NCI-H1092 treated with DMSO at 0.1 percent for 48 hours (cell line): ENCODE measurements at places on chromosomes 7 and 10.

DNA sequence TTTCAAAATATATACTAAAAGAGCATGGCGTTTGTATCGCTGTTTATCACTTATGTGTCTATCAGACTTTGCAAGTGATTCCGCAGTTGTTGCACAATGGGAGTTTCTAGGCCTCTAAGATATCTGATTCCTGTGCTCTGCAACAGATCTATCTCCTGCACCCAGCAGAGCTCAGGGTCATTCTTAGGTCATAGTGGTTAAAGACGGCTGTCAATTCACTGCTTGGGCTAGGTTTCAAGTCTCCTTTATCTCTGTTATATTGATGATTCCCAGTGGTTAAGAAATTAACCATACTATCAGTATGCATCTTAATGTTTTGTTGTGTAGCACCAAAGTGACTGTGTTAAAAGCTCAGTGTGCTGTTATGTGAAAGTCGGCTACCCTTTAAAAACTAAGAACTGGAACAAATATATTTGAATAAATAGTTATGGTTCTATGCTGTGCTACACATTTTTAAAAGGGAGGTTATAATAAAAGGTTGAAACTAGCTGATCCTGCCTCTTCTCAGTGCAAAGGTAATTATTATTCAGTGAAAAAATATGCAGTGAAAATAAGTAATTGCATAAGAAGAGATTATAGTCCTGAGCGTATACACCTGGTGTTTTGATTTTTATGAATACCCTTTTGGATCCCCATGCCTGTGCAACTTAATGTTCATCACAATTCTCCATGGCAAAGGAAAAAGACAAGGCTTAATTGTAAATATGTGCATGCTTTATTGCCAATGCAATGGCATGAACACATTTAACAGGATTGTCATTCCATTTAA, 24.0 kb downstream of the HOXA1 start:
- DNase-seq: peak; percentile 40

DNA sequence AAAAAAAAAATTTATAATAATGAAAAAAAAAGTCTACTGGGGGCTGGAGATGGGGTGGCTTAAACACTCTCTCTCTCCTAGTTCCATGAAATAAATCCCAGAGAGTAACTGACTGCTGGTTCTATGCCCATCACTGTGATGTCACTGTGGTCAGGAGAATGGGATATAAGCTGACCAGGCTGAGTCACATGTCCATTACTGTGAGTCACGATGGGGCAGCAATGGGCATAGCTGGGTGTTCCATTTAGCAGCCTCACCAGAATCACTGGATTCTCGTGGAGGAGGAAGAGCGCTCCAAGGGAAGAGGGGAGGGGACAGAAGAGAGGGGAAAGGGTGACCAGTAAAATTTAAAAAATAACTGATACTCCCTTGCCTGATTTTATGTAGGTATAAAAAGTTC, 37.1 kb downstream of the MASTL start:
- DNase-seq: no peak

- no peak for DNase-seq
These were observed 9.2 kb downstream of the IKZF5 start for GRCh38 chr10:122999347-122999746.

GRCh38 chr7:46752881-46753366, 829.0 kb downstream of the TNS3 start:
- DNase-seq: no peak

GRCh38 chr7:99514050-99514449, 9.6 kb downstream of the ZKSCAN5 start:
- DNase-seq: no peak

GRCh38 chr7:94400022-94400421, 5.3 kb downstream of the COL1A2 start:
- no peak for DNase-seq

GRCh38 chr7:33837356-33837851, 67.9 kb upstream of the BMPER start:
- no peak for DNase-seq

DNA sequence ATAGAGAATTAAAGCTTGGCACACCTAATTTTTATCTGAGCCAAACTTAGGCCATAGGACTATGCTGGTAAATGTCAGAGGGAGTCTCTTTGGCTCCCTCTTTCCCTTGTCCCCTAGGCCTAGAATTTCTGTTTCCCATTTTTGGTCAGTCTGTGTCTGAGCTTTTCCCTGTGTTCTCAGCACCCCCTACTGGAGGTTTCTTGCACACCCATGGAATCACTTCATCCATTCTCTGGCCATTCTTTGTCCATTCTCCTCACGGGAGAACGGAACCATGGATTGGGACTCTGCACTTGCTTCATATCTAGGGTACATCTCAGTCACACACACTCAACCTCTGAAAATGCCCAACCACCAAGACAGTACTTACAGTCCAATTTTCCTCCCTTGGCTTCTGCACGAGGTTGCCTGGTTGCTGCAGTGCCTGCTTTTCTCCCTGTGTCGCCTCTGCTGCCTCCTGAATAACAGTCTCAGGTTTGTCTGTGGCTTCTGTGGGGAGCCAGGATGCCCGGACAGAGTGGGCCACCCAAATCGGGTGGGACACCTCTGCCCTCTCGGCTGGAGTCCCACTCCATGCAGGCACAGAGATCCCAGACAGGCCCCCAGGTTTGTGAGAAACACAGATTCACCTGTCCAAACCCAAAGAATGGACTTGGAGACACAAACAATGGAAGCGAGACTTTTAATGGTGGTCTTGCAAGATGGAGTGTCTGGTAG, 35.1 kb upstream of the DNAH11 start:
- peak; percentile 4 for DNase-seq

GRCh38 chr10:94846204-94846603, 83.7 kb downstream of the CYP2C19 start:
- no peak for DNase-seq

- DNase-seq: no peak
These were observed 3.5 kb downstream of the ELMO1 start for GRCh38 chr7:37445064-37445723.

GRCh38 chr7:55117286-55117685, 98.5 kb downstream of the EGFR start:
- DNase-seq: no peak

- no peak for DNase-seq
These were observed 57.7 kb downstream of the PRTFDC1 start for GRCh38 chr10:24894728-24895127.

GRCh38 chr10:125002423-125003145, 60.7 kb downstream of the ZRANB1 start:
- no peak for DNase-seq

GRCh38 chr10:26621889-26622711, 75.4 kb upstream of the PDSS1 start:
- DNase-seq: no peak

DNA sequence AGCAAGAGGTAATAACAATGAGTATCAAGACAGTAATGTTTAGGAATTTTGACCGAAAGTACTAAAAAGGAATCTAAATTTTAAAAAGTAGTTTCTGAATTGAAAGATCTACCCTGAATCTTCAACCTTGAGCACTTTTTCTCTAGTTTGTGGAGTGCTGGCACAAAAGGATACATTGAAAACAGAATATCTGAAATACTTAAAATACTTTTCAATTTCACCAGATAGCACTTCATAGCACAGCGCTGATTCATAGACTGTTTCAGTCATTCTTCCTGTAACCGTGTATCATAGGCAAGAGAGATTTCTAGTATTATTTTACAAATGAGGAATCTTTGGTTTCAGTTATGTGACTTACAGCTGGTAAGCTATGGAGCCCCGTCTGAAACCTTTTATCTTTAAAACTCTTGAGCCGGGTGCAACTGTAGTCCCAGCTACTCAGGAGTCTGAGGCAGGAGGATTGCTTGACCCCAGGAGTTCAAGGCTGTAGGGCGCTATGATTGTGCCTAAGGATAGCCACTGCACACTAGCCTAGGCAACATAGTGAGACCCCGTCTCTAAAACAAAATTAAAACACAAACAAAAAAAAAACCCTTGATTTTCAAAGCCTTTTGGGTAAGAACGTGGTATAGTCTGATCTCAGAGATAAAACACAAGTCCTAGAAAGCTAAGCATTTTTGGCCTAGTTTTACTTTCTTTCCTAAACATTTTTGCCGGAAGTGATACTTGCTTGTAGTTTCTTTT, 35.1 kb downstream of the FHIP2A start:
- no peak for DNase-seq

DNA sequence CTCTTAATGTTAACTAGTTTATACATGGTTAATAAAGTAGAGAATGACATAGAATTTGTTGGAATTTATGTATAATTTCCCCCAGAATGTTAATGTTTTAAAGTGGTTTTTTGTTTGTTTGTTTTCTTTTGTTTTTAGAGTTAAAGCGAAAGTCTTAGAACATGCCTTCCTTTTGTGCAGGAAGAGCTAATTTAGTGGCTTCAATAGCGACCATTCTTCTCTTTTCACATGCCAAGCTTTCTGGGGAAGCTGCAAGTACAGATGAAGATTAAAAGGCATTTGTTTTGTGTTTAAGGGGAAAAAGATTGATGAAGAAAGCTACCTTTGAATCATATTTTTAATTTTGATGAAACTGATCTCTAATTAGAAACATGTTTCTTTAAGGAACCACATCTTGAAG, 256.3 kb upstream of the CSTF2T start:
- no peak for DNase-seq

- no peak for DNase-seq
These were observed 37.1 kb downstream of the STEAP4 start for GRCh38 chr7:88269586-88269985.

GRCh38 chr10:84292502-84292901, 35.9 kb upstream of the CCSER2 start:
- no peak for DNase-seq

DNA sequence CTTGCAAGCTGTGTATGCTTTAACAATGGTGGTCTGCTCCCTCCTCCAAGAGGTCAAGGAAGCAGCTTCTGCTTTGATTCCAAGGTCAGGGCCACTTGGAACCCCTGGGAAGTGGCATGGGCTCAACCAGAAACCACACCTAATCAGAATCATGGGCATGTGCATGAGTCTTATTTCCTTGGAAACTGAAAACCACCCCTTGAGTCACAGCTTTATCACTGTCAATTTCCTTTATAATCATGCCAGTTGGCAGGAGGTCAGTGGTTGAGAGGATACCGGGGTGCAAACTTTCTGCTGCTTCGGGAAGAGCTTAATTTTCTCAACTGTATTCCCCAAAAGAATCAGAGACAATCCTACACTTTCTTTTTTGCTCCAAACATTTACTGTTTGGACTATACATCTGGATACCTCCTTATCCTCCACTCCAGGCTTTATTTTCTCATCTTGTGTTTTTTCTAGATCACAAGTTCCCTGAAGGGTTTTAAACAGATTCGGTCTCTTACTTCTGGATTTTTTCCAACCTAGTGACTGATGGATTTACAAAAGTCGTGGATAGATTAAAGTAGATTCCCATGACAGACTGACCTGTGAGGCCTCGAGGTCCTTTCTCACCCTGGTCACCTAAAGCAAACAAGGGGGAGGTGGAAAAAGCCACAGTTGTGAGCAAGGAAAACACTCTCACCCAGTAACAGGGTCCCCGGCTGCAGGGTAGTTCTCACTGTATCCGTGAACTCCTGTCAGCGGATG, 36.0 kb downstream of the COL17A1 start:
- DNase-seq: no peak

DNA sequence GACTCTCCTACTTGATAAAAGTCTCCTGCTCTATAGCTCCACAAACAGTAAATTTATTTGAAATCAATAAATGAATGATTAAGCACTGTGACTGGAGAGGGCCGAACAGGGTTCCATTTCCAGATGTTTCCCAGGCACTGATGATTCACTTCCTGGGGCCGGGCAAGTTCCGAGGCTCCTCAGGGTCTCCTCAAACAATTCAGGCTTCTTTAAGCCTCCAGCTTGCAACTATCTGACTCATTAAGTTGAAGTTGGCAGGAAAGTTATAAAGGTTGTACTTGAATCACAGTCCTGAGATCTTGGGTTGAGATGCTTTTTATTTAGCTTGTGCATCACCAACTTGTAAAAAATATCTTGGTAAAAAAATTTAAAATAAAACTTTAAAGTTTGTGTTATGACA, 612.9 kb downstream of the DNAJB6 start:
- no peak for DNase-seq

GRCh38 chr7:105050493-105050892, 36.5 kb downstream of the KMT2E start:
- no peak for DNase-seq

GRCh38 chr7:102866535-102867215, 46.1 kb upstream of the LRRC17 start:
- DNase-seq: no peak

GRCh38 chr10:125661431-125661940, 21.5 kb downstream of the TEX36 start:
- no peak for DNase-seq

DNA sequence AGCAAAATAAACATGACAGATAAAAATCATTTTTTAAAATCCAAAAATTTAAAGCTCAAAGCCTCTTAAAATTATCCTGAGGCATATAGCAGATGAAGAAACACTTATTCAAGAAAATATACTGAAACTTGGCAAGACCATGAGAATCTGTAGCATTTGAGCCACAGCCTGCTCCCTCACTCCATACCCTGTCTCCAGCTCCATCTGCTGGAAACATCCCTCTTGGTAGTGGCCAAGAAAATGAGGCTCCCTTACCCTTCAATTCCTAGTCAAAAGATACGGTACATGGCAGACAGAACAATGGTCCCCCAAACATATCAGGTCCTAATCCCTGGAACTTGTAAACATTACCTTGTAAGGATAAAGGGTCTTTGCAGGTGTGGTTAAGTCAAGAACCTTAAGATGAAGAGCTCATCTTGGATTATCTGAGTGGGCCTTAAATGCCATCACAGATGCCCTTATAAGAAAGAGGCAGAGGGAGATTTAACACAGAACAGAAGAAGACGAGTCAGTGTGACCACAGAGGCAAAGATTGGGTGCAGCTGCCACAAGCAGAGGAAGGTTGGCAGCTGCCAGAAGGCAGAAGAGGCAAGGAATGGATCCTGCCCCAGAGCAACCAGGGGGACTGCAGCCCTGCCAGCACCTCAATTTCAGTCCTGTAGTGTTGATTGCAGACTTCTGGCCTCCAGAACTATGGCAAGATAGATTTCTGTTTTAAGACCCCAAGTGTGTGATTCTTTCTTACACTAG, 149.4 kb downstream of the ZNF248 start:
- DNase-seq: no peak

DNA sequence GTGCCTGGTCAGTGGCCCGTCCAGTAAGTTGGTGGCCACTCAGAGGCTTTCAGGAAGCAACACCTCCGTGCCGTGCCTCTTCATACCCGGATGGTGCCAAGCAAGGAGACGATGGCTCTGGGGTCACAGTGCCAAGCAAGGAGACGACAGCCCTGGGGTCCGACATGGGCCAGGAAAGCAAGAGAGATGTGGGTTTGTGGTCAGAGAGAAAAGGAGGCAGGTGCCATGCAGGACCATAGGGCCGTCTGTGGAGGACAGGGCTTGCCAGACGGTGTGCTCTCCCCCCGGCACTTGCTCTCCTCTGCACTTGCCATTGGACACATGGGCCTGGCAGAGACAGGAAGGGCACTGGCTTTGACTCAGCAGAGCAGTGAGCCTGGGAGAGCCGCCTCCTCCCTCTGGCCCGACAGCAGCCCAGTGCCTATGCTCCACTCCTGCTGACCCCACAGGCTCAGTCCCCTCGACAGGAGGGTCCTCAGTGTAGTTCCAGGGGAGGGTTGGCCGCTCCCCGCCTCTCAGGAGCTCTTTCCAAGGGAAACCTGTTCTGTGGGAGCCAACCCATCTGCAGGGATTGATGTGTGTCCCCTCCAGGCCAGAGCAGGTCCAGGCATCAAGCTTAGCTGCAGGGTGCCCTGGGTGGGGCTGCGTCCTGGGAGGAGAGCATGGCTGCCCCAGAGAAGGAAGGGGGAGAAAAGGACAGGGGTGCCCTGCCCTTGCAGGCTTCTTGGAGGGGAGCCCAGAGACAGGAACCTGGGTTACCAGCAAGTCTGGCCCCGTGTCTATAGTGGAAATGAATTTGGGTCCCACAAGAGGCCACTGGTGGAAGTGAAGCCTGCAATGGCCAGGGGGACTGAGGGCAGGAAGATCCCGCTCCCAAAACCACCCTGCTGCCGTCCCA, 7.6 kb upstream of the CALML5 start:
- DNase-seq: no peak
